Aorta (tissue), 5 donors: ENCODE measurements at places on chromosomes 2 and 18. TPM values are rescaled to one million over a fixed set of nuclear protein-coding genes. Genes with fewer than 3 reads are reported as not detected.

GRCh38 chr2:119231975-119232665 is 8.5 kb downstream of the STEAP3 start:
- DNase-seq = no peak

- no peak for DNase-seq
Observed at GRCh38 chr18:62374410-62374965, 49.4 kb downstream of the TNFRSF11A start.

GRCh38 chr2:152415796-152416195 is 80.8 kb downstream of the FMNL2 start:
- no peak for DNase-seq

GRCh38 chr18:21129566-21130216 is 18.1 kb upstream of the ROCK1 start:
- no peak for DNase-seq

DNA sequence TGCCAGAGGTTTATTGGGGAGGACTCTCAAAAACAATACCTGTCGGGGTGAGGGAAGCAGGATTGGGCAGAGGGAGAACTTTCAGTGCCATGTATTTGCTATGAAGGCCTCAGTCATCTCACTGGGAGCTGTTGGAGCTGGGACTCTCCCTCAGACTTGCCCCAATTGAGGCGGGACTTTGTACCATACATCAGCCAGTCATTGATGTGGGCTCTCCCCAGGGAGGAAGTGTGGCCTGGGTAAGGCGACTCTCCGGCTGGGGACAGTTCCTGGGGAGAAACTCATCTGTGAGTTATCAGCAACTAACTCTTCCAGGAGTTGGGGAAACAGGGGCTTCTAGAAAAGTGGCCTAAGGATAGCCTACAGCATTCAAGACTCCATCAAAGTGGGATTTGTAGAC is 66.5 kb downstream of the FTCDNL1 start:
- DNase-seq = no peak

GRCh38 chr2:54704688-54705605 is 18.5 kb upstream of the EML6 start:
- no peak for DNase-seq

- DNase-seq = no peak
Observed at GRCh38 chr2:38532366-38532765, 70.4 kb downstream of the HNRNPLL start.

GRCh38 chr2:26500406-26500805 is 22.5 kb upstream of the OTOF start:
- no peak for DNase-seq

GRCh38 chr2:131145040-131145439 is 39.9 kb downstream of the PLEKHB2 start:
- no peak for DNase-seq

GRCh38 chr18:47036298-47036874 is 965 bp upstream of the ELOA2 start:
- DNase-seq = no peak

DNA sequence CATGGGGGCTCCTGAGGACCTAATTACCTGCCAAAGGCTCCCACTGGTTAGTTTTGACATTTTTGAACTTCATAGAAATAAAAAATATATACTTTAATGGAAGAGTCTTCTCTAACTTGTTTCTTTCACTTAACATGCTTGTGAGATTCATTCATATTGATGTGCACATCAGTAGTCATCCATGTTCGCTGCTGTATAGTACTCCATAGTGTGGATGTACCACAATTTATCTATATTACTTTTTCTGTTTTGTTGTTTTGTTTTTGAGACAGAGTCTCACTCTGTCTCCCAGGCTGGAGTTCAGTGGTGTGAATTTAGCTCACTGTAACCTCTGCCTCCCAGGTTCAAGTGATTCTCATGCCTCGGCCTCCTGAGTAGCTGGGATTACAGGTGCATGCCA is 22.8 kb upstream of the EMILIN2 start:
- DNase-seq = no peak

DNA sequence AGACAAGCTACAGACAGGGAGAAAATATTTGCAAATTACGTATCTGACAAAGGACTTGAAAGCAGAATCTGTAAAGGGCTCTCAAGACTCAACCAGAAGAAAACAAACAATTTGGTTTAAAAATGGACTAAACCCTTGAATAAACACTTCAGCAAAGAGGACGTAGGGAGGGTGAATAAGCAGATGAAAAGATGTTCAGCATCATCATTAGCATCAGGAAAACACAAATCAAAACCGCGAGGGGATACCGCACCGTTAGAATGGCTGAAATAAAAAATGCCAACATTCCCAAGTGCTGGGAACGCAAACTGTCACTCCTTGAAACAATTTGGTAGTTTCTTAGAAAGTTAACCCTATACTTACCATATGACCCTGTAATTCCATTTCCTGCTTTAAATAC is 136.7 kb downstream of the MBP start:
- no peak for DNase-seq

DNA sequence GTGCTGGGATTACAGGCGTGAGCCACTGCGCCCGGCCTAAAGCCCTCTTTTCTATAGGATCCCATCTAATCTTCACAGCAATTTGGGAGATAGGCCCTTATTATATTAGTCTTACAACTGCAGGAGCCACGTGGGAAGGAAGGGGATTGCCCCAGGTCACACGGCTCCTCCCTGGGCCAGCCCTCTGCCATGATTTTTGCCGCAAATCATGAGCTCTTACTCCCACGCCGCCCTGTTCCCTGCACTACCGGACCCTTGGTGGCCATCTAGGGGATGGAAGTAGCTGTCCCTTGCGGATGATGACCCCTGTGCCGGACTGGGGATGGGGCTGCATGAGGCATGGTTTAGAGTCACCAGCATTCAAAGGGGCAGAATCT is 28.4 kb upstream of the PTMA start:
- no peak for DNase-seq

DNA sequence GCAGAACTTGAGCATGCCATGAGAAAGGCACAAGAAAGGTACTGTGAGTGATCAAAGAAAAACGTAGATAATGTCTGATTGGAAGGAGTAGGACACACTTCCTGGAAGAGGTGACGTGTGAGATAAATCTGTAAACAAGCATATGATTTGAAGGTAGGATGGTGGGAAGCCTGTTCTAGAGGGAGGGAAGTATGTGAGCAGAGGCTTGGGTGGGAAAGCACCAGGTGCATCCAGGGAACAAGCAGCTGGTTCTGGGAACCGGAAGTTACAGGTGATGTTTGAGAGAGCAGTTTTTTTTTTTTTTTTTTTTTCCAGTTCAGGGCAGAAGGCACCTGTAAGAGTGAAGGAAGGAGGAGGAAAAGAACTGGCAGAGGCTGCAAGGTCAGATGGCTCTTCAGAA is 116.6 kb upstream of the EFEMP1 start:
- no peak for DNase-seq

DNA sequence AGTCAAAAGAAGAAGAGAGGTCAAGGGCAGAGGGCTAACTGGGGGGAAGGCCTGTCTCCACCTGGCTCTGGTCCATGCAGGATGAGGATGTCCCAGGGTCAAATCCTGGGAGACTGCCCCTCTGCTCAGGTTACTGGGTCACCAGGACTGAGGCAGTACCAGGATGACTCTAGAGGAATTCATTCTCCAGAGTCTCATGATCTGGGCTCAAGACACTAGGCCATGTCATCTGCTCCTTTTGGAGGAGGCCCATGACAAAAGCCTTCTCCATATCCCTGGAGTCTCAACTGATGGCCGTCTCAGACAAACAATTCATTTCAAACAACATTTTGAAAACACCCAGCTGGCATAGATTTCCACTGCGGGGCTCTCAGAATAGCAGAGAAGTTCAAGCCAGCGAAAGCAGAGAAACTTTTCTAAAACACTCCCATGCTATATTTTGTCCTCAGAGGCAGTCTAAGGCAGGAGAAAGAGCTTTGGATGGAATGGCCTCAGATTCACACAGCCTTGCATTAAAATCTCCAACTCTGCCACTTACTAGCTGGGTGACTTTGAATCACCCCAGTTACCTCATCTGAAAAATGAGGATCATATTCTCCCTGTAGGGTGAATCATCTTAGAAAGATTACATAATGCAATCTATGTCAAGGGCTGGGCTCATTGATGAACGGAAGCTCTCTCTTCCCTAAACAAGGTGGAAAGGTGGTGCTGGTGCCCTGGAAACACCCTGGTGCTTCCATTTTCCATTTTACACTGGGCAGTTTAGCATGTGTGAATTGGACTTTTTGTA is 48.8 kb upstream of the LCLAT1 start:
- no peak for DNase-seq

ACTG2 gene
- 1,843 TPM for total RNA-seq

VAMP8 gene
- 40.5 TPM for total RNA-seq

TMEM200C gene
- total RNA-seq = 0.15 TPM

HNMT gene
- total RNA-seq = 82.8 TPM

TTN gene
- 4.8 TPM for total RNA-seq

KCNG2 gene
- 0.23 TPM for total RNA-seq

STAT4 gene
- 3.8 TPM for total RNA-seq

ZSCAN30 gene
- 31.8 TPM for total RNA-seq
